ENCODE measurements at places on chromosomes 7 and 10.

GRCh38 chr7:49166441-49166840 lies 242.1 kb downstream of the CDC14C start:
- no peak for DNase-seq

DNA sequence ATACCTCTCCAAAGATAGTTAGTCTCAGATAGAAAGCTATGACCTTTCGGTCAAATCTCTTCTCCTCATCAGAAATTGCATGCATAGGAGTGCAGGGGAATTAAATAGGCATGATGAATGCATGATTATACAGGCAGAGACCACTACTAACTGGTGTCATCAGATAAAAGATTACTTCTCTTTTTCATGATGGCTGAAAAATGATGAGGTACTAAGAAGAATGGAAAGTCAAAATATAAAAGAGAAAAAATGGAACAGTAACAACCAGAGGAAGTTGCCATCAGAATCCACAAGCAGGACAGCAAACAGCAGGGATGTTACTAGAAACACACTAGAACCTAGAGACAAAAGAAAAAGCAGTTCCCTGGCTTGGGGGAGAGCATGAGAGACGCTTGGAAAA lies 31.6 kb downstream of the CTTNBP2 start:
- DNase-seq: no peak

DNA sequence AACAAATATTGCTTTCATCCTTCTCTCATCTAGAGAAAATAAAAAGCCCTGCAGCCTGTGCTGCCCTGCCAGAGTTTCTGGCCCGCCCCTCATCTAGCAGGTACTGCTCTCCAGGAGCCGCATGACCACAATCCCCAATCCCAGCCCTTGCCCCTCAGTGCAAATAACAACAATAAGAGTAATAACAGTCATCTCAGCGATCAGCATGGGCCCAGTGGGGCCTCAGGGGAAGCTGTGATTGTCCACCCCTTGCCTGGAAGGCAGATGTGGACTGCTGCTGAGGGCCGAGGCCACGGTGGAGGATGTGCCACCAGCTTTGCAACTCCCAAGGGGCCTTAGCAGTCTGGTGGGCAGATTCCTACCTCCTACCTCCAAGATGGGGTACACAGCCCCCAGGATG lies 106.1 kb downstream of the CDH23 start:
- no peak for DNase-seq

GRCh38 chr10:89518108-89518507 lies 17.3 kb downstream of the SLC16A12 start:
- no peak for DNase-seq

DNA sequence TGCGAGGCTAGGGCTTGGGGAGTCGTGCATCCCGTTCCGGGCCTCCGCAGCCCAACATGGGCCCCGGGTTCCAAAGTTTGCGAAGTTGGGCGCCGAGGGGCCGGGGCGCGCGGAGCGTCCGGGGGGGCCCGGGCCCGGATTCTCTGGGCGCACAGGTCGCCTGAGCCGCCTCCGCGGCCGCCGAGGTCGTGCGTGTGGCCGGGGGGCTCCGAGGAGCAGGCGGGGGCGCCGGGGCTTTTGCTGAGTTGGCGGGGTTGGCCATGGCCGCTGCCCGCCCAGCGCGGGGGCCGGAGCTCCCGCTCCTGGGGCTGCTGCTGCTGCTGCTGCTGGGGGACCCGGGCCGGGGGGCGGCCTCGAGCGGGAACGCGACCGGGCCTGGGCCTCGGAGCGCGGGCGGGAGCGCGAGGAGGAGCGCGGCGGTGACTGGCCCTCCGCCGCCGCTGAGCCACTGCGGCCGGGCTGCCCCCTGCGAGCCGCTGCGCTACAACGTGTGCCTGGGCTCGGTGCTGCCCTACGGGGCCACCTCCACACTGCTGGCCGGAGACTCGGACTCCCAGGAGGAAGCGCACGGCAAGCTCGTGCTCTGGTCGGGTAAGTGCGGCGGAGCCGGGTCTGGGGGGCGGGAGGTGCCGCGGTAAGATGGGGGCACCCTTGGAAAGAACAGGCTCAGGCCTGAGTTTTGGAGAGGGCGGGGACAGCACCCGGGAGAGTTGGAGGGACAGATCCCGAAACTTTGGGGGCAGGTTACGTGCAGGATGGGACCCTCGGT lies 643 bp downstream of the SMO start:
- no peak for DNase-seq

- DNase-seq: peak; percentile 39
These were observed 63.7 kb downstream of the ARHGAP12 start for GRCh38 chr10:31864834-31865518.

- peak; percentile 93 for DNase-seq
These were observed 96.1 kb upstream of the MKLN1 start for GRCh38 chr7:131231381-131232220.
